Inflammatory macrophage treated with lipopolysaccharide for 4 hours (primary cell): ENCODE measurements at places on chromosomes 5 and 9.

- DNase-seq, result peak; percentile 59
Observed at GRCh38 chr5:141512390-141512910, 23.6 kb downstream of the PCDHGC5 start.

- DNase-seq, result no peak
Observed at GRCh38 chr9:117290306-117290840, 124.5 kb downstream of the ASTN2 start.

DNA sequence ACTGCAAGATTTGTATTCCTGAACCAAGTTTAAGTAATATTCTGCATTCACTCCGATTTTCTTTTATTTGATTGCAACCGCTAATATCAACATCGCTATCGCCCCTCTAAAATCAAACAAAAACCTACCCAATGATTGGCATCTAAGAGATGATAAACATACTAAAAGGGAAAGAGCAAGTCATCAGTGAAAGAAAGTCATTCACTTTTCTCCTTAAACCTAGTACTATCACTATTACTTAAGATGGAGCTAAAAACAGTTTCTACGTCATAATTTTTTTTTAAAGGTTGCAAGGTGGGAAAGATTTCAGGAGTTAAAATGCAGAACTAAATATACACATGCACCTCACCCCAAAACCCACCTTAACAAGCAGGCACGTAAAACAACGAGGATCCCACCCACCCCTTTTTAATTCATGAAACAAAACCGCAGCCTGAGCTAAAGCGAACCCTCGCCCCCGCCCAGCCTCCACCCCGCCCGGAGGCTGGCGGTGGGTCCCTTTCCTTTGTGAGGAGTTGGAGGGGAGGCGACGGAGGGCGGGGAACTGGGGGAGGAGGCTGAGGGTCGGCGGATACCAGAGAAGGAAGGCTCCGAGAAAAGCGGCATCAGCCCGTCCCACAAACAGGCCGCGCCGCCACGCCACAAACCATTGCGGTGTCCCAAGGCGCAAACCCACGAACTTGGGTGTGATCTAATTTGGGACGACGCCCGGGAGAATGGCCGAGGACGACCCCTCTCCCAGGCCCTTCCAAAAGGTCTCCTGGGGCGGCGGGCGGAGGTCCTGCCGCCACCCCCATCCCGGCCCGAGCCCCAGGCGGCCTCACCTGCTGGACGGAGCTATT lies 861 bp downstream of the UBQLN1 start:
- peak; percentile 41 for DNase-seq

DNA sequence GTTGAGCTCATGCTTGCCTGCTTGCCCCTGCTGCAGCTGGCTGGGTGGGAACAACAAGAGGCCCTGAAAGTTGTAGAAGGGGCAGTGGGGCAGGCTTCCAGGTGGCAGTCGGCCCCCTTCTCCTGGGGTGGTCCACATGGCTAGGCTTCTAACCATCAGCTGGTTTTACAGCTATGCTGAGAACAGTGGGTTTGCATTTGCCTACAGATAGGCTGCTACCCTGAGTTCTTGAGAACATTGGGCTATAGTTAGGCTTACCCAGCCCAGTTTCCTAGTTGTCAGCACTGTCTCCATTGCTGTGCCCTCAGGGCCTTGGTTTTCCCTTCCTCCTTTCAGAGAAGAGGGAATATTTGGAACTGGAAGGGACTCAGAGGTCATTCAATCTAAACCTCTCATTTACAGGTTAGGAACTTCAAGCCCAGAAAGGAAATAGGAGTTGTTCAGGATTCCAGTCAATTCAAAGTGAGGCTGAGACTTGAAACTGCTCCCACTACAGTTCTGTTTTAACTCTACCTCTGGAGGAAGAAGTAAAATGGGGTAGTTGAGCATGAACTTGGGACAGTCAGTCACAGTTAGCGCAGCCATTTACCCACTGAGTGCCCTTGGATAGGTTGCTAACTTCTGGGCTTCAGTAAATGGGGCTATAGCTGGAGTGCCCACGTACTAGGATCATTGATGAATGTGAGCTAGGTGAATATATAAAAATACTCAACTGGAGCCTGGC lies 11.5 kb downstream of the LARP1 start:
- DNase-seq, result peak; percentile 20

GRCh38 chr9:27408001-27408400 lies 111.1 kb upstream of the EQTN start:
- peak; percentile 58 for DNase-seq

DNA sequence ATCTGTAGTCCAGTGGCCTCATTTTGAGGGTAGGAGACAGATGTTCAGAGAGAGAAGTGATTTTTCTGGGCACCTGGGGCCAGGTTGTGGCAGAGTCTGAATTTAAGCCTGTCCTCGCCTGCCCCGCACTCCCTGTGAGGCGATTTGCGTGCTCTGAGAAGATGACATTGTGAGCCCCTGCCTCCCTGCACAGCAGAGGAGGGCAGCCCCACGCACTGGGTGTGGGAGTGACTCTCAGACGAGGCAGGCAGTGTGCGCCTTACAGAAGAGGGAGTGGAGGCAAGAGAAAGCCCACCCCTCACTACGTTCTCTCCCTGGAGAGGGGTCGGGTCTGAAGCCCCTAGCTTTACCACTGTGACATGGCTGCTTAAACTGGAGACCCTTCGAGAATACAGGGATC lies 35.7 kb downstream of the IRX4 start:
- DNase-seq, result no peak

DNA sequence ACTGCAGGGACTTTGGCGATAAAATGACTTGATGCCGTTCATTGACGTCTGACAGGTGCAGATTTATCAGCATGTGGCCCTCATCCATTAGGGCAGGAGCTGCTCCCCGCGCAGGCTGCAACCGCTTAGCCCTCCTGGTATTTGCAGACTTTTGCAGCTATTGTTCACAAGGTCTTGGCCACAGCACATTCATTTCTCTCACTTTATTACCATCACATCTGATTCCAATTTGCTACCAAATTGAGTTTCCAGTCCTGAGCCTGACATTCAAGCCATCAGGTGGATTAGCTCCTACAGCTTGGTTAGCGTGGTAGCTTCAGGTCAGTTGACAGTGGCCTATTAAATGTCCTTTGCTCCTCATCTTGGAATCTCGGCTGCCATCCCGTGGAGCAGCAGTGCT lies 299.2 kb downstream of the CD180 start:
- DNase-seq, result no peak
